ENCODE measurements at places on chromosomes 1 and 21.

GRCh38 chr1:4801192-4801924 is 146.9 kb downstream of the AJAP1 start:
- DNase-seq: no peak

DNA sequence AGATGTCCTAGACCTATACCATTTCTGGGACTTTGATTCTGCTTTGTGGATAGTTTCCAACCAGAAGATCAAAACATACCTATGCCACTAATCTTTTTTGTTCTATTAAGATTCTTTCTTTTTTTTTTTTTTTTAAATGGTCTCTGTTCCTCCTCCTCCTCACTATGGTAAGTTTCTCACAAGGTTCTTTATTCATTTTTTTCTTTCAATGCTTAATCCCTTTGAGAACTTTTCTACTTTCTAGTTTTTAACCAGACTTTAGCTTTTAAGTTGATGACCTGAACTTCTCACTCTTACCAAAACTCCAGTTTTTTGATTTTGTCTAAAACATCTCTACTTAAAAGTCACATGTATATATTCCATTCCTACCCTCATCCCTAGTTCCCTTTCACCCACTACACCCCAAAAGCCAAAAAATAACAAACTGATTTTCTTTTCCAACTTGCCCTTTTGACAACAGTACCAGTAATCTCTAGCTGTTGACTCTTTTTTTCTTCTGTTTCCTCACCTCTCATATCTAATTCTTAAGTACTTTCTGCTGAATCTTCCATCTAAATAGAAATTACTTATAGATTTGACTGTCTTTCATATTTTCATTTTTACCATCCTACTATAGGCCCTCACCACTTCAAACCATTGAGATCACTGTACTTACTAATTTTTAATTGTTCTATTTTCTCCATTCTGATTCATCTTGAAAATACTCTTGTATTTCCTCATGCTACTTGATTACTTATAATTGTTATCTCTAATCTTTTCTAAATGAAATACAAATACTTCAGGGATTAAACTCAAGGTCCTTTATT is 6.1 kb downstream of the CEPT1 start:
- DNase-seq: no peak

GRCh38 chr1:109266965-109267364 is 16.0 kb downstream of the PSRC1 start:
- no peak for DNase-seq

GRCh38 chr1:216502528-216503162 is 79.4 kb upstream of the USH2A start:
- no peak for DNase-seq

- no peak for DNase-seq
Measured at GRCh38 chr21:31974454-31974985, 101.7 kb downstream of the HUNK start.

GRCh38 chr1:17516303-17517214 is 22.9 kb upstream of the ARHGEF10L start:
- no peak for DNase-seq

GRCh38 chr1:81467383-81467782 is 333.4 kb upstream of the ADGRL2 start:
- DNase-seq: no peak

- no peak for DNase-seq
Measured at GRCh38 chr1:119294199-119294598, 74.4 kb upstream of the HAO2 start.

- DNase-seq: no peak
Measured at GRCh38 chr1:210293171-210293607, 35.5 kb upstream of the HHAT start.

DNA sequence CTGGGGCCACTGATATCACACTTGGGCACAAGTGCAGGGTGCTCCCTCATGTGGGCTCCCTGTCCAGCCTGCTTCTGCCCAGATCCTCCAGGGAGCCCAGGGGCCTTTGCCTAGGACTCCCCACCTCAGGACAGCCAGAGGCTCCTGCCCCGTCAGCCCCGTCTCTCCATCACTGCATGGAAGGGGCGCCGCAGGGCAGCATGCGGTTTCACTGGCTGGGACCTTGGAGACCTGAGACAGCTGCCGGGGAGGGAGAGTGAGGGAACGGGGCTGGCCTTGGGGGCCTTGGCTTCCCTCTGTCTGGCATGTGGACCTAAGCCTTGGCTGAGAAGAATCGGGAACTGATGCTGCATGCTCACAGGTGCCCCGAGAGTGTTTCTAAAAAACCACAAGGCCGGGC is 46.5 kb downstream of the KCNAB2 start:
- no peak for DNase-seq

DNA sequence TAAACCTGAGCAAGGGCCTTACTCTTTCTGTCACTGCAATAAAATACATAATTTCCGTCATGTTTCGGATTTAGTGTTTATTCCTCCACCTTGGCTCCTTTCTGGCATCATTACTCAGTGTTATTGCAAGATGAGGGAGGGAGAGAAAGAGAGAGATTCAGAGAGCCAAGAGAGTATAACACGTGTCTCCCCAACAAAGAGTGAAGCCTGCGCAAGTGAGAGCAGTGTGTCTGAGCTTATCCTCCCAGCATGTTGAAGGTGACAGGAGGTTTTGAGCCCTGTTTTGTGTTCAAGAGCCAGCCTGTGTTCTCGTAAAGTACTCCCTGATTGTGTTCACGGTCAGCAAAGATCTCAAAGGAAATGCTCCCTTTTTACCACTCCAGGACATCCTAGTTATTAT is 6.3 kb downstream of the RUNX1 start:
- no peak for DNase-seq

DNA sequence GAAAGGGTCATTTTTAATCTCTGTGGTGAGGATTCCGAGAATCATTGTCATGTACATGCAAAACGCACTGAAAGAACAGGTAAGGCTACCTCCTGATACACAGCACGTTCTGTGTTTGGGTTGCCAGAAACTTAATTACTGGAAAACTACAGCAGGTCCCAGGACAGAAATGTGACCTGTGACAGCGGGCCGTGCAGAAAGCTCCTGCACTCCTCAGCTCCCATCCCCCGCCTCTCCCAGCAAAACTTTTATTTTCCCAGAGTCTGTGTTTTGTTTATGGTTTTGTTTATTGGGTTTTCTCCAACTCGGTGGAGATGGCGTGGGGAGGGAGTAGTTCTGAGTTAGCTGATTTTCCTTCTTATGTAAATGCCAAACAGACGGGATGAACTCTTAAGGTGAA is 44.7 kb downstream of the SLC44A3 start:
- no peak for DNase-seq

DNA sequence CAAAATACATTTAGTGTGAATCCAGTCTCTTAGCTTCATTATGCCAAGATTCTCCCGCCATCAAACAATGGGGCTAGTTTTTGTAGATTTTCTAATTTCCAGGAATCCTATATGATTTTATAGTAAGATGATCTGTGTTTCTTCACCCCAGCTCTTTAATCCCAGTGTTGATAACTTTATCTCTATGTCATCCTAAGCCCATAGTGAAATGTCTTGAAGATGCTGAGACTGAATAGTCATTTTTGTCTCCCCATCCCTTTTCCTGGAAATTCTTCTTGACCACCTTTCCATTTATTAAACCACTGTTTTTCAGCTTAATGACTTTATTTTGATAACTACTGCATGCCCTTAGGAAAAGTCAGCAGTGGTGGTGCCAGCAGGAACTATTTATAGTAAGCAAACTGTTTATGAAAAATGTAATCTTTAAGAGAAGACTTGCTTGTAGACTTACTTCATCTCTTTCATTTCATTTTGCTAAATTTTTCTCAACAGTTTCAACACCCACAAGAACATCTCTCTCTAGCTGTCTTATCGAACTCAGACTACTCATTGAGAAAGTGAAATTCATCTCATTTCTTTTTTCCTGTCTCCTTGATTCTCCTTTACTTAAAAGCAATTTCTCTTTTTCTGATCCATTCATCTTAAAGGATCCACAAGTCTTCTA is 116.6 kb downstream of the NTMT2 start:
- DNase-seq: no peak

DNA sequence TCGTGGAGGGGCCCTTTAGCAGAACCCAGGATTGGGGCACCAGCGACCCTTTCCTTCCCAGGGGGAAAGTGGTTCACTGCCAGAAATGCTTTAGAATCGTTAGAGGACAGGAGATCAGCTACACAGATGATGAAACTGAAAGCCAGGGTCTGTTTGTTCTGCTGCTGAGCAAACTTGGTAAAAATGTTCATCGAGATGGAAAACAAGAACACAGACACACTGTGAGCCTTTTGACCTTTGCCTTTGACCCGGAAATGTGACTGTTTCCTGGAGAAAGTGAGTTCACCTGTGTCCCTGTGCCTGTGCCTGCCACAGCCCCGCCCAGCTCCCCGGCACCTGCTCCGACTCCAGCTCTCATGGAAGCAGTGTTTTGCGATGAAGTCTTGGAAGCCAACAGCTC is 234.3 kb downstream of the CAMTA1 start:
- no peak for DNase-seq

- DNase-seq: no peak
Measured at GRCh38 chr1:26787381-26787705, 407 bp upstream of the PIGV start.

- no peak for DNase-seq
Measured at GRCh38 chr1:15218287-15219279, 28.4 kb upstream of the FHAD1 start.

- no peak for DNase-seq
Measured at GRCh38 chr1:207349979-207350378, 28.5 kb downstream of the CD55 start.

DNA sequence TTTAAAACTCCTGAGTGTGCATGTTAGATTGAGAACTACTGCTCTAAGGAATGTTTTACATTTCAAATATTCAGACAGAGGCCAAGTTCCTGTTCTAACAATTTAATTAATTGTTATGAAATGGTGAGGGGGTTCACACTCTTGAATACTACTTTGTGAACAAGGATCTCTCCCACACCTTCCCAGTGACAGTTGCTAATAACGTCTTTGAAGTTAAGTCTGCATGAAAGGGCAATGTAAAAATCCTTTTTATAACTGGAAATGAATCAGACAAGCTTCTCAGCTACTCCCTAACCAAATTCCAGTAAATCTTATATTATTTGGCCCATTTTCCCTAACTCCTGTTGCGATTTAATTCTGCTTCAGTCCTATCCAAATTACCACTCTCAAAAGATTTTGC is 828.5 kb upstream of the ADAMTS5 start:
- no peak for DNase-seq

GRCh38 chr1:234397732-234398131 is 24.5 kb downstream of the COA6 start:
- DNase-seq: no peak

DNA sequence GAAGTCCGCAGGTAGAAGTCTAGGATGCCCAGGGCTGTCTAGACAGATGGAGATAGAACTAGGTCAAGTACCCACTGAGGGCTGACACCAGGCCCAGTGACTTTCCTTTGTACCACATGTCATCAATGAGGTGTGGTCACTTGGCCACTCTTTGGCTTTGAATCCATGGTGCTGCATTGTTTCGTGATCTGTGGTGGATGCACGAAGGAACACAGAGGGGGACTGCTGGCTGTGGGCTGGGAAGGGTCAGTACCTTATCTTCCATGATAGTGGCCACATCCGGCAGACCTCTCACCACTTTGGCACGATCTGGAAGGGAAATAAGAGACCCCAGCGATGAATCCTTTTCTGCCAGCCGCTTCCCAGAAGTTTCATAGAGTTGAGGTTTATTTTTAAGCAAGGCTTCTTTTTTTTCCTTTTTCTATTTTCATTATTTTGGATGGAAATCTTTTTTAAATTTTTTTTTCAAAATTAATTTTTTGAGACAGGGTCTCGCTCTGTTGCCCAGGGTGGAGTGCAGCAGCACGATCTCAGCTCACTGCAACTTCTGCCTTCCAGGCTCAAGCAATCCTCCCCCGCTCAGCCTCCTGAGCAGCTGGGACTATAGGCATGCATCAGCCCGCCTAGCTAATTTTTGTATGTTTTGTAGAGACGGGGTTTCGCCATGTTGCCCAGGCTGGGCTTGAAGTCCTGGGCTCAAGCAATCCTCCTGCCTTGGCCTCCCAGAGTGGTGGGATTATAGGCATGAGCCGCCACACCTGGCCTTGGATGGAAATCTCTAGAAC is 53.1 kb downstream of the MYOM3 start:
- DNase-seq: no peak

GRCh38 chr1:31227891-31228568 is 11.7 kb downstream of the NKAIN1 start:
- DNase-seq: peak; percentile 51

DNA sequence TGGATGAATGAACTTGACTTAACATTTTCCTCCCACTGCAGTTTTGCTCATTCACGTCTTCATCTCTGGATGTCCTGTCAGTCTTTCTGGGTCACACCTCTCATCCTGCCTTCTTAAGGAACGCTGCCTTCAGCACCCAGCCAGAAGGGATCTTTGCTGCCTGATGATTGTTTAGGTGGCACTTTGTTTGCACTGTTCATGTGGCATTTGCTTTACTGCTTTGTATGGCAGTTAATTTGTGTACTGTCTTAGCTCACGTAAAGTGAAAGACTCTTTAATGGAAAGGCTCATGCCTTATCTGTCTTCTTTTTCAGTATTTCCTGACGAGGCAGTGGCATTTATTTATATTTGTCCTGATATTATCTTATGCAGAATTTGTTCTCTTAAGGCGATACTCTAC is 4.9 kb downstream of the MIA3 start:
- no peak for DNase-seq

DNA sequence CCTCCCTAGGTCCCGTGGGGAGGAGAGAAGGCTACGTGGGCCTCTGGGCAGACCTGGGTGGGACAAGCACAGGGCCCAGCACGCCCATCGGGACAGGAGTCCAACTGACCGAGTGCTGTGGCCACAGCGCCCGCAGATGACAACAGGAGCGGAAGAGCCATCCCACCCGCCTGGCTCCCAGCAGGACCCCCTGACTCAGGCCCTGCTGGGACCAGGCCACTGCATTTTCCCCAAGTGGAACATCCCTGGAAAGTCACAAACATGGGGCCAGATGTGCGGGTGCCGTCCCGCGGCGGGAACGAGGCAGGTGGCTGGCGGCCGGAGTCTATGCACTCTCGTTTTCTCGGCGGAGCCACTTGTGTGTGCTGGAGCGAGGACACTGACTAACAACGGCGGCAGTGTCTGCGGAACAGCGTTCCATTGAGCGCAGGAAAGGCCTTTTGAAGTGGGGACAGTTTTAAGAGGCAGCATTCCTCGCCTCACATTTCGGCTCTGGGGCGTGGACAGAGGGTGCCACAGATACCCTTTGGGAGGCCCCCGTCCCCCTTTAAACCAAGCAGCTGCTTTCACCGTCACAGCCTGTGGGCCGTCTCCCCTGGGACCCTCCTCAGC is 93.7 kb upstream of the ARHGEF16 start:
- no peak for DNase-seq

- no peak for DNase-seq
Measured at GRCh38 chr1:160438317-160438918, 38.1 kb downstream of the VANGL2 start.

DNA sequence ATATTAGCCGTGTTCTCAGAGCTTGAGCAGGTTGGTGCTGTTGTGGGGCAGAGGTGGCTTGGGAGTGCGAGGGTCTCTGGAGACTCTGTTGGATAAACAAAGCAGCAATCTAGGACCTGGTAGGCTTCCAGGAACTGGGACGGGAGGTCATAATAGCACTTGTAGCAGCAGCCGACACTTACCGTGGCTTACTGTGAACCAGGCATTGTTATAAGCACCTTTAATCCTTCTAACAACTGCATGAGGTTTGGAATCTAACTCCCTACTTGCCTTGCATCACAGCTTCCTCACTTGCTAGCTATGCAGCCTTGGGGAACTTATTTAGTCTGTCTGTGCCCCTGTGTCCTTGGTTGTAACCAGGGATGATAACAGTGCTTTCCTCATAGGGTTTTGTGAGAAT is 94.9 kb downstream of the NAV1 start:
- no peak for DNase-seq

Measured in SK-N-DZ (cell line).